Lung (tissue), 17 donors: ENCODE measurements at places on chromosomes 13 and 19. TPM values are rescaled to one million over a fixed set of nuclear protein-coding genes. Genes with fewer than 3 reads are reported as not detected.

- peak; percentile 42 for DNase-seq
- H3K27ac ChIP-seq, result no peak overlapping the region
- H3K4me3 ChIP-seq, result no peak overlapping the region
- no peaks in the 10 kb centered on the region for H3K27me3 ChIP-seq
- H3K4me1 ChIP-seq, result peaks cover 14% of the 10 kb centered on the region
- no peaks in the 10 kb centered on the region for H3K36me3 ChIP-seq
These were observed 55.6 kb upstream of the ALOX5AP start for GRCh38 chr13:30679483-30680330.

- H3K36me3 ChIP-seq, result peaks cover 18% of the 10 kb centered on the region
- DNase-seq, result no peak
- H3K27me3 ChIP-seq, result no peaks in the 10 kb centered on the region
- H3K27ac ChIP-seq, result no peak overlapping the region
- no peaks in the 10 kb centered on the region for H3K4me1 ChIP-seq
These were observed 26.3 kb downstream of the DNMT1 start for GRCh38 chr19:10168386-10168948.

DNA sequence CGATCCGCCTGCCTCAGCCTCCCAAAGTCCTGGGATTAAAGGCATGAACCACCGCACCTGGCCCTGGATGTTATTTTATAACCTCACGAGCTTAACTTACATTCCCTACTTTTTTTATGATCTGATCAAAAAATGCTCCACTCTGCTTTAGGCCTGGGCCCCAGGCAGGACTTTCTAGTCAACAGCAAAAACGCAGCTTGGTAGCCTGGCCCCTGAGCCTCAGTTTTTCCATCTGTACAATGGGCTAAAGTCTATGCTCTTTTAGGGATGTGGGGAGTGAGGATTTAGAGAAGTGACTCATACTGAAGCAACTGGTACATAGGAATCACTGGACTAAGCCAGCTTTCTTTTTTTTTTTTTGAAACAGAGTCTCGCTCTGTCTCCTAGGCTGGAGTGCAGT, 11.9 kb upstream of the PIK3R2 start:
- H3K36me3 ChIP-seq, result peaks cover 9% of the 10 kb centered on the region
- H3K27ac ChIP-seq, result no peak overlapping the region
- no peak overlapping the region for H3K4me3 ChIP-seq
- no peaks in the 10 kb centered on the region for H3K4me1 ChIP-seq

DNA sequence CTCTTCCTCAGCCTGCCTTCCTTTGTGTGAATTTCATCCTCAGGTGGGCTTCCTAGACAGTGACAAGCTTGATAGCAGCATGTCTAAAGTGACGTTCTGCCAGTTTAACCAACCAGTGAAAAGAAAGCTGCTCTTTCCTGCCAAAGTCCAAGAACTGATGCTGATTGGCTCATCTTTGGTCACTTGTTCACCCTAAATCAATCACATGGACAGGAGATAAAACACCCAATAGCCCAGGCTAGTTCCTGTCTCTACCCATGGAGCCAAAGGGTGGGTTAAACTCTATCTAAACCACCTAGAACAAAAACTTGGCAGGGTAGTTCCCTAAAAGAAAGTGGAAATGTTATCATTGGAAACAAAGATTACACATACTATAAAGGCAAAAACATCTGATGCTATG, 50.8 kb downstream of the GPALPP1 start:
- no peak overlapping the region for H3K27ac ChIP-seq
- H3K27me3 ChIP-seq, result no peaks in the 10 kb centered on the region
- H3K4me1 ChIP-seq, result no peaks in the 10 kb centered on the region

- H3K36me3 ChIP-seq, result no peaks in the 10 kb centered on the region
- no peak for DNase-seq
- no peak overlapping the region for H3K4me3 ChIP-seq
- H3K27me3 ChIP-seq, result no peaks in the 10 kb centered on the region
These were observed 49.1 kb upstream of the MEDAG start for GRCh38 chr13:30857018-30857417.

DNA sequence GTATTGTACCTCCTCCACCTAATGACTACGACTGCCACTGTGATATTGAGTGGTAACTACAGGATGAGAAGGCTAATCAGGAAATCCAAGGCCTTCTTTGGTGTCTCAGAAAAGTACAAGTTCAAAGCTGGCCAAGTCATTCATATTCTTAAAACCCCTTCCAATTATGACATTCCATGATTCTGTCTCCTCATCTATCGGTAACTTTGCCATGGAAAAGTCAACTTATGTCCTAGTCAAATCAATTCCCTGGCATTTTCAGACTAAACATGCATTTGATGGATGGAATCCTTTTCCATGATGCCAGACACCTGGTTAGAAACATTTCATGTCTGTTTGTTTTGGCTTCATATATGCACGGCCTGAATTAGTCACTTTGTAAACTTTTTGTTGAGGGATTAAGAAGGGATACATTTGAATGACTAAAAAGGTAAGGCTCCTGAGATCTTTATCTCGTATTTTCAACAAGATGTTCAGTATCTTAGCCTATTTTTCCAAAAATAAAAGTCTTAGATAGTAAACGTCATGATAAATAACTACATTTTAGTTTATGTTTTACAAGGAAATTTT, 186.5 kb downstream of the NHLRC3 start:
- H3K36me3 ChIP-seq, result no peaks in the 10 kb centered on the region
- no peak overlapping the region for H3K27ac ChIP-seq
- no peak overlapping the region for H3K4me3 ChIP-seq
- no peaks in the 10 kb centered on the region for H3K27me3 ChIP-seq

DNA sequence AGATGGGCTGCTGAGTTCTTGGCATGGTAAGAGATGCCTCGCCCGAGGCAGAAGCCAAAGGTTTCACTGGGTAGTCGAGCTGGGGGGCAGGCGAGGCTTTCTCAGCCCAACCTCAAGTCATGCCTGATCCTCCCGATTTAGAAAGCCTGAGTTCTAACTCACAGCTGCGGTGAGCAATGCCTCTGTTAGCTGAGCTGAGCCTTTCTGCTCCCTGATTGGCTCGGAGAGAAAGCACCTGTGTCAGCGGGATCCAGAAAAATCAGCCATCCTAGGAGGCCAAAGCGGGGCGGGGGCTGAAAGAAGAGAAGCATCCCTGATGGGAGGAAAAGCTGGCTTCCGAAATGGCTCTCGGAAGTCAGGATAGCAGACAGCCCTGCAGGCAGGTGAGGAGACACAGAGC, 44.7 kb downstream of the CACNA1A start:
- no peak overlapping the region for H3K27ac ChIP-seq
- no peaks in the 10 kb centered on the region for H3K27me3 ChIP-seq

DNA sequence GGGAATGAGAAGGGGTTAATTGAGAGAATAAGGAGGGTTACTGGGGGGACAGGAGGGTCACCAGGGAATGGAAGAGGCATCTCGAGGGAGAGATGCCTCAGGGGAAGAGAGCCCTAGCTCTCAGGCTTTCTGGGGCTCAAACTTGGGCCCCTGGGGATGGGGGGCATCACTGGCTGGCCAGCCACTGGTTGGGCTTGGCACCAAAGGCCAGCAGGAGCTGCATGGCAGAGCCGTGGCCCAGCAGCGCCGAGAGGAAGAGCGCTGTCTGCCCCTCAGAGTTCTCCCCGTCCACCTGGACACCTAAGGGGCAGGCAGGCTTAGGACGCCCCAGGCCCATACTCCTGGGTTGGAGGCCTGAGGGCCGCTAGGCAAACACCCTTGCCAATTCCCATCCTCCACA, 17.5 kb downstream of the ARHGAP33 start:
- peaks cover 11% of the 10 kb centered on the region for H3K27me3 ChIP-seq
- no peaks in the 10 kb centered on the region for H3K36me3 ChIP-seq
- H3K4me1 ChIP-seq, result peaks cover 3% of the 10 kb centered on the region
- no peak for DNase-seq
- no peak overlapping the region for H3K4me3 ChIP-seq

DNA sequence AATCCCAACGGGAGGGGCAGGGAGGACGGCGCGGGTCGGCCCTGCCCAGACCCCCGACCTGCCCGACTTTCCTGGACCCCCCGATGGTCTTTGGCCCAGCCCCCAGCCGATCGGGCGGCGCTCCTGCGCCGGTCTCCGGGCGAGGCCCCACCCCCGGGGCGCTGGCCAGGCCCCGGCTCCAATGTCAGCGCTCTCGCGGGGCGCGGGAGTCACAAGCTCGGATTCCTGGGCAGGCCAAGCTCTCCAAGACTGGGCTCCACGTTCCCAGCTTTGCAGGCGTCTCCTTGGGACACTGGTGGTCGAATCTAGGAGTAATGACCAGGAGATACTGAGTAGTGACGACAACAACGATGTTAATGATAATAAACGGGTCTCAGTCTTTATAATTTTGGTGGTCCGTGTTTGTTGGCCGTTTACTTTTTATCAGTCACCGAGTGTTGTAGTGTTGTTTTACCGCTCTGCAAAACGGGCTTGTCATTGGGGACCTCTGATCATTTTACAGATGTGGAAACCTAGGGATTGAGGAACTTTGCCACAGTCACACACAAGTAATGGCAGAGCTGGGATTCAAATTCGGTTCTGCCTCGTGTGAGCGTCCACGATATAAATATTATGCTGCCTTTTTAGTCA, 545 bp downstream of the RAD23A start:
- H3K4me3 ChIP-seq, result peak overlapping the region; percentile 85
- H3K27me3 ChIP-seq, result no peaks in the 10 kb centered on the region
- H3K36me3 ChIP-seq, result peaks cover 27% of the 10 kb centered on the region
- peak overlapping the region; percentile 80 for H3K27ac ChIP-seq

- H3K4me3 ChIP-seq, result no peak overlapping the region
- DNase-seq, result no peak
- no peaks in the 10 kb centered on the region for H3K36me3 ChIP-seq
These were observed 85.4 kb upstream of the GPR183 start for GRCh38 chr13:99392470-99393135.

DNA sequence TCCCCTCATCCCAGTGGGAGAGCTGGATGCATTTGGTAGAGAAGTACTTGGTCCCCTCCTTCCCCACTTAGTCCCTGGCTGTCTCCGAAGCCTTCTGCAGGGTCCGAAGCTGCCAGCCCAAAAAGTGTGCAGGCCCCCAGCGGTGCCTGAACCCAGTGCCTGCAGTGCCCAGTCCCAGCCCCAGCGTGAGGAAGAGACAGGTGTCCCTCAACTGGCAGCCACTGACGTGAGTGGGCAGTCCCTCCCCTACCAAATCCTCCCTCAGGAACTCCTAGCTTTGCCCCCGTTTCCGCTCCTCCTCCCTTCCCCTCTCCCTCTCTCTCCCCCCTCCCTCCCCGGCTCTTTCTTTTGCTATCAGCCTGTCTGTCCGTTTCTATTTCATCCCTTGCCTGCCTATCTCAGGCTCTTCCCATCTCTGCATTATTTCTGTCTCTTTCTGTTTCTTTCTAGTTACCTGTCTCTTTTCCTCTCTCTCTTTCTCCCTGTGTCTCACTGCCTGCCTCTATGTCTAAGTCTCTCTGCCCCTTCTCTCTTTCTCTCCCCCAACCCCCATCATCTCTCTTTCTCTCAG, 1.8 kb upstream of the LTBP4 start:
- peaks cover 11% of the 10 kb centered on the region for H3K27me3 ChIP-seq
- H3K36me3 ChIP-seq, result no peaks in the 10 kb centered on the region
- peaks cover 12% of the 10 kb centered on the region for H3K4me1 ChIP-seq
- H3K4me3 ChIP-seq, result no peak overlapping the region
- no peak overlapping the region for H3K27ac ChIP-seq
- peak; percentile 59 for DNase-seq

- no peak overlapping the region for H3K4me3 ChIP-seq
- DNase-seq, result no peak
- no peak overlapping the region for H3K27ac ChIP-seq
- H3K4me1 ChIP-seq, result peaks cover 4% of the 10 kb centered on the region
- no peaks in the 10 kb centered on the region for H3K27me3 ChIP-seq
- H3K36me3 ChIP-seq, result no peaks in the 10 kb centered on the region
These were observed 214.8 kb downstream of the COG6 start for GRCh38 chr13:39870197-39870747.

- DNase-seq, result peak; percentile 36
- no peaks in the 10 kb centered on the region for H3K27me3 ChIP-seq
- H3K4me3 ChIP-seq, result no peak overlapping the region
- no peaks in the 10 kb centered on the region for H3K4me1 ChIP-seq
- H3K36me3 ChIP-seq, result peaks cover 1% of the 10 kb centered on the region
These were observed 73.0 kb downstream of the IPO5 start for GRCh38 chr13:98026457-98026857.

DNA sequence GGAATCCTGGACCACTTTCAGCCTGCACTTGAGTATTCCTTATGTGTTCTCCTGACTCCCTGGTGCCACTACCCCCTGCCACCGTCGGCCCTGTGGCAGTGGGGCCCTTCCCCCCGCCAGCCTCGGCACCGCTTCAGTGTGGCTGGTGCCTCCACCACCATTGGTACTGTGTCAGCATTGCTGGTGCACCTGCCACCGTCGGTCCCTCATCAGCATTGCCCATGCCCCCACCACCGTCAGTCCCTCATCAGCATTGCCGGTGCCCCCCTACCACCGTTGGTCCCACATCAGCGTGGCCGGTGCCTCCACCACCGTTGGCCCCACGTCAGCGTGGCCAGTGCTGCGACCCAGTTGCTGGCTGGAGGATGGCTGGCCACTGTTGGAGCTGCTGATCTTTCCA, 228.5 kb downstream of the TM9SF2 start:
- no peaks in the 10 kb centered on the region for H3K27me3 ChIP-seq
- H3K4me3 ChIP-seq, result no peak overlapping the region
- no peak for DNase-seq
- H3K27ac ChIP-seq, result no peak overlapping the region
- H3K36me3 ChIP-seq, result no peaks in the 10 kb centered on the region

- no peak overlapping the region for H3K27ac ChIP-seq
- H3K4me1 ChIP-seq, result no peaks in the 10 kb centered on the region
- H3K27me3 ChIP-seq, result no peaks in the 10 kb centered on the region
- DNase-seq, result no peak
- H3K36me3 ChIP-seq, result peaks cover 5% of the 10 kb centered on the region
These were observed 4.6 kb upstream of the SLC44A2 start for GRCh38 chr19:10620786-10621185.

DNA sequence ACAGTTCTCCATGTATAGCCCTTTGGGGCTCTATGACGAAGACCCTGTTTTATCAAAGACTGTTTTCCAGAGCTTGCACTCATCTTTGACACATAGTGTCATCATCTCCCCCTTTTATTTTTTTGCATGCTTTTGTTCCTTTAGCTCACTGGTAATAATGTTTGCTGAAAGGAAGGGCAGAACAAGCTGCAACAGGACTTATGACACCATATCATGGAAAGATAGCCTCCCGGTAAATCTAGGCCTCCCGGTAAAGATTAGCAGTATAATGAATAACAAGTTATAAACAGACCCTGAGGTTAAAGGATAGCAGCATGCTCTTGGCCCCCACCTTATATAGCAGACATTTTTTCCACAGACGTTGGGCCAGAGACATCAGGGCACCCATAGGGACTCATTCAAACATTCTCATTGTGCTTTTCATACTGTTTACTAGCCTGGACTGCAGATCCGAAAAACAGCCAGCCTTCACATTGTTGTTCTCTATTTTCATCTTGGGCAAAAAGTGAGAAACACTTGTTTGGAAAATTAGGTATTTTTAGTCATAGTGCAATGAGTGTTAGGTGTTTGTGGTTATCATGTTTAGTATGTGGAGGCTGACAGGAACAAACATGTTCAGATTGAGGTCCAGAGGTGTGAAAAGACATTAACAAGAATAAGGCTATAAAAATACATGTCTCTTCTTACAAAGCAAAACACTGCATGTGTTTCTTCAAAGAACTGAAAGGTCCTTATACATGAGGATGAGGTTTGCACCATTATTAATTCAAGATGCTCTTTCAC, 136.9 kb upstream of the SPRY2 start:
- no peak for DNase-seq
- no peaks in the 10 kb centered on the region for H3K4me1 ChIP-seq
- no peak overlapping the region for H3K4me3 ChIP-seq
- H3K27me3 ChIP-seq, result no peaks in the 10 kb centered on the region
- no peak overlapping the region for H3K27ac ChIP-seq

Gene ARGLU1
- polyA plus RNA-seq, result 119 TPM

Gene LYPD5
- 3.3 TPM for polyA plus RNA-seq

Gene GNG7
- 3.1 TPM for polyA plus RNA-seq

Gene OR7G3
- not detected for polyA plus RNA-seq

Gene ZNF154
- polyA plus RNA-seq, result 1.9 TPM

Gene CYP2A6
- 0.57 TPM for polyA plus RNA-seq

Gene SULT2A1
- polyA plus RNA-seq, result 0.01 TPM

Gene IL4I1
- polyA plus RNA-seq, result 21.2 TPM
